Fibroblast of skin of right quadriceps (primary cell): ENCODE measurements at places on chromosomes 16 and 17.
A peak's percentile ranks its signal among the peaks of the same experiment; 100 is the strongest.

DNA sequence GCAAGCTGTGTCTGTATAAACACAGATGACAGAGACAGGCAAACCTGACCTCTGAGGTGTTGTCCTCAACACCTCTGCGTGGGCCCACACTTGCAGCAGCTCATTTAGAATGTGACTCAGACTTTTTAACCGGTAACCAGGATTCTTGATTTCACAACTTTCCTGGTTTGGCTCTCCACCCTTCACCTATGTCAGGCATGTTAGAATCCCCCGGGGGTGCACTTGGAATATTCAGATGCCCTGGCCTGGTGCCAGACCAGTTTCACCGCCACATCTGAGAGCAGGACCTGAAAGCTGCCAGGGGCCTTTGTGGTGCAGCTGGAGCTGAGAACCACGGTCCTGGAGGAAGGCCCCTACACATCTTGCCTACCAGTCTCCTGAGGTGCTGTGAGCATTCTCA, 4.8 kb downstream of the DHODH start:
- peak; percentile 37 for DNase-seq

- DNase-seq = no peak
Observed at GRCh38 chr17:68516732-68517131, 4.5 kb downstream of the PRKAR1A start.

GRCh38 chr17:76879254-76879653, 11.1 kb downstream of the MGAT5B start:
- DNase-seq = no peak

- DNase-seq = no peak
Observed at GRCh38 chr16:9484426-9484825, 393.0 kb downstream of the HAPSTR1 start.

DNA sequence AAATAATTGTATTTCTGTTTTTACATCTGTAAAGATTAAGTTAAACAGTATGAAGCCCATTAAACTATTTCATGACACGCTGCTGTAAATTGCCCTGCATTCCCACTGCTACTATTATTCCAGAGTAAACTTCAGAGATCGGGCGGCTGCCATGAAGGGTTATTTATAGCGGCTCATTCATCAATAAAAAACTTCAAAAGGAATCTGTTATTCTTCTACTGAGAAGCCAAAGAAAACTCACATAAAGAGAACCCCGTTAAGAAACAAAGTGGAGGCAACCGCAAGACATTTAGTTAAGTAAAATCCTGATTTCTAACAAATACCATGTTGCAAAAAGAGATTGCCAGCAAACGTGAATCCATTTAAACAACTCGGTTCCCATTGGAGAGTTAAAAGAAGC, 16.4 kb downstream of the FOXL1 start:
- peak; percentile 65 for DNase-seq

DNA sequence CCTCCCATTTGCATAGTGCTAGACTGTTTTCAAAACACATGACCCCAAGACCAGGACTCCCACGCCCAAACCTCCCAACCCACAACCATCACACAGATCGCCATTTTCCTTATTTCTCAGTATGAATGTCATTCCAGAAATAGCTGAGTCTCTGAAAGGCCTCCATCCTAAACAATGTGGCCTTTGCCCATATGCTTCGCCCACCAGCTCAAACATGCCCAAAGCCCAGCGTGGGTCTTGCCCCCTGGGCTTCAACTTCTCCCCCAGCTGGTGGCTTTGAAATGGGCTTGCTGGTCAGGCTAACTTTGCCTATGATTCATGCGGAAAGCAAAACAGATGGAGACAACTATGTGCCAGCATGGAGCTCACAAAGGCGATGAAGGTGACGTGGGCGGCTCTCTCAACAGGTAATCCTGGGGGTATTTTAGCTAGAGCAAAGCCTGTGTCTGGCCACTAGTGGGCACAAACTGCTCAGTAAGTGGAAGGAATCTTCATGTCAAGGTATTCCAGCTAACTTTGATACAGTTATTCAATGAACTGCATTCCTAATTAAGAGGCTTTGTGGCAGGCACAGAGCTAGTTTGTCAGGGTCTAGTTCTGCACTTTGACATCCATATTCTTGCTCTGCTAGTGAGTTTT, 17.1 kb downstream of the PMP22 start:
- no peak for DNase-seq
